Fibroblast of skin of left biceps (primary cell): ENCODE measurements at places on chromosomes 7 and 10.

GRCh38 chr7:2357571-2357970, 2.9 kb downstream of the EIF3B start:
- DNase-seq, result no peak

GRCh38 chr10:4685491-4685890, 140.5 kb upstream of the AKR1E2 start:
- no peak for DNase-seq

DNA sequence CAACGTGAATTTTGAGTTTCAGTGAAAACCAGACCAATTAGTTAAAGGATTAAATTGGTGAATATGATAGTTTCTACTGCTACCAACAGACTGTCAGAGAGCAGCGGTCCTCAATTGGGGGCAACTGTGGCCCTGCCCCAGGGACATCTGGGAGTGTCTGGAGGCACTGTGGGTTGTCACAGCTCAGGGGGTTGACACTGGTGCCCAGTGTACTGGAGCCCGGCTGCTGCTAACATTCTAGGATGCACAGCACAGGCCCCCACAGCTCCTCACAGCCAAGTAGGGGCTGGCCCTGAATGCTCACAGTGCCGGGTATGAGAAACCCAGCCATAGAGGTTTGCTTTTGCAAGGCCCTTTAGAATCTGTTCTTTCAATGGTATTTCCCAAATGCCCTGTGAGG, 84.1 kb upstream of the CXCL12 start:
- no peak for DNase-seq

DNA sequence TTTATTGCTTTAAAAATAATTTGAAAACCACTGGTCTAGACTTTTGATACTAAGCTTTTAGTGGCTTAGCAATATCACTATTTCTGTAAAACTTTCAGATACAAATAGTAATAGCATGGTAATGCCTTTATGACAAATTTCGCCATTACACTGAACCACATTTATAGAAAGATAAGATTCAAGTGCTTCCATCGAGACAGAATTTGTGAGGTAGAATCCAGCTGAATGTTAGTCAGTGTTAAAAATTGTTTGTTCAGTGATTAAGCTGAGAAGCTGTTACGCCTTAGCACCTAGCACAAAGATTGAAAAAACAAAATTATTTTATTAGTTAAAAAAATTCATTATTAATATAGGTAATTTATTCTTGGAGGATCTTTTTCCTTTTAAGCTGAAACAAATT, 36.5 kb downstream of the GNAT3 start:
- no peak for DNase-seq

- DNase-seq, result no peak
Observed at GRCh38 chr7:40147371-40148246, 12.8 kb downstream of the SUGCT start.
